ENCODE measurements at places on chromosomes 2 and 18.

- no peak for DNase-seq
Observed at GRCh38 chr18:48442761-48443160, 33.6 kb upstream of the ZBTB7C start.

- DNase-seq: no peak
Observed at GRCh38 chr2:170798996-170799395, 17.7 kb upstream of the GAD1 start.

DNA sequence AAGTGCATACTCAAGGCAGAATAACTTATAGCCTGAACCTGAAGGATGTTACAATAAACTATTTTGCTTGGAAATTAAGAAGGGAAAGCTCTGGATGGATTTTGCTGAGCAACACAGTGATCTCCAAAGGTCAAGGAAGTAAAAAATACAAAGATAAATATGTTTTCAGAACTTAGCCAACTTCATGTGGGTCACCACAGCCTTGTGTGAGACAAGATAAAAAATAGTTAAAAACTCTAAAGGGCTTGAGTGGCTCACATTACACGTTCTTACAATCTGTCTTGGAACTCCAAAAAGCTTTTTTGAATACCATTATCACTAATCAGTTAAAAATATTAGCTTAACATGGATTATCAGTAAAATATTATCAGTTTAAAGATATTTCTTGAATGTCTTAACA is 28.9 kb upstream of the MTX2 start:
- DNase-seq: no peak

DNA sequence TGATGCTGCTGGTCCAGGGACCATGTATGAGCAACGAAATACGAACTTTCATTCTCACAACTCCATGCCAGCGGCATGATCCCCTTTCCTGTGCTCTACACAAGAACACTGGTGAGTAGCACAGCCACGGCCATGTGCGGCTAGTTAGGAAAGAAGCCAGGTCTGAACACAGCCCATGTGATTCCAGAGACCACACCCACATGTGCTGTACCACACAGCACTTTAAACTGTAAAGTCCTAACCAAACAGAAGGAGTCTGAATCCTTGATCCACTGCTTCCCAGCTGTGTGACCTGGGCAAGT is 33.0 kb upstream of the ACAA2 start:
- DNase-seq: no peak

- no peak for DNase-seq
Observed at GRCh38 chr2:65504814-65505697, 72.7 kb upstream of the SPRED2 start.

GRCh38 chr2:206983161-206983859 is 44.0 kb downstream of the CPO start:
- DNase-seq: peak; percentile 25

DNA sequence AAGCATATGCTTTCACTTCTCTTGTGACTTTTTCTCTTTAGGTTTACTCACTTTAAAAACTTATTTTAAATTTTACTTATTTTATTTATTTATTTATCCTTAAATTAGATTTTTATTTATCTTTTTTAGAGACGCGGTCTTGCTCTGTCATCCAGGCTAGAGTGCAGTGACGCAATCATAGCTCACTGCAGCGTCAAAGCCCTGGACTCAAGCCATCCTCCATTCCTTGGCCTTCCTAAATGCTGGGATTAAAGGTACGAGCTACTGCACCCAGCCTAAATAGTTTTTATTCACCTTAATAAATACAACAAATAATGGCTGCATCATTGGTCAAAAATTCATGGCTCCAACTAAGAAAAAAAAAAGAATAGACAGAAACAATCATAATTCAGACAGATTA is 415.7 kb upstream of the FIGN start:
- DNase-seq: no peak

DNA sequence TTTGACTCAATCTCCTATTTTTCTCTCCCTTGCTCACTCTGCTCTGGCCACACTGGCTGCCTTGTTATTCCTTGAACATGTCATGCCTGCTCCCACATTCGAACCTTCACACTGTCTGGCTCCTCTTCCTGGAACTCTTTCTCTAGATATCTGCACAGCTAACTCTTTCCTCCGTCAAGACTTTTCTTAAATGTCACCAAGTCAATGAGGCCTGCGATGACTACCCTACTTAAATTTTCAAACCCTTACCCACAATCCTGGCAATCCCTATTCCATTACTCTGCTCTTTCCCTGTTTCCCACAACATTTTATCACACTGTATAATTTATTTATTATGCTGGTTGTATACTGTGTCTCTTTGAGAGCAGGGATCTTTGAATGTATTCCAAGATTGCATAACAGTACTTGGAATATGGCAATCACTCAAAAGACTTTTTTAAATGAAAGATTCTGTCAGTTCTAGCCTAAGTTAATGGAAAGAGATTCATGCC is 206.2 kb downstream of the SRBD1 start:
- DNase-seq: no peak

GRCh38 chr18:8951491-8951890 is 151.0 kb upstream of the NDUFV2 start:
- no peak for DNase-seq

DNA sequence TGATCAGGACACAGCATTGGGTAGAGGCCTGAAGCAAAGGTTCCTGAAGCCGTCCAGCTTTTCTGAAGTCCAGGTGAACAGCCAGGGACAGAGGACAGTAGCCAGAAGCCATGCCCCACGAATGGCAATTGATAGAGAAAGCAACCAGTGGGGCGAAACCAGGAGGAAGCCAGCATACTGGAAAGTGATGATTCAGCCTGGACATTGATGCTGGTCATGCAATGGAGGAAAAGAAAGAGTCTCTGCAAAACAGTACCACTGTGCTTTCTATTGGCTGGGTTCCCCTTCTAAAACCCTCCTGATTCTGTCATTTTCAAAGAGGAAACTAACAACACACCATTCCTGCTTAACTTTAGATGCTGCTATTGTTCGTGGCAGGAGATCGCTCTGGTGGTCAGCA is 221.4 kb upstream of the EPAS1 start:
- DNase-seq: no peak

- no peak for DNase-seq
Observed at GRCh38 chr2:24745825-24746224, 47.4 kb downstream of the PTRHD1 start.

DNA sequence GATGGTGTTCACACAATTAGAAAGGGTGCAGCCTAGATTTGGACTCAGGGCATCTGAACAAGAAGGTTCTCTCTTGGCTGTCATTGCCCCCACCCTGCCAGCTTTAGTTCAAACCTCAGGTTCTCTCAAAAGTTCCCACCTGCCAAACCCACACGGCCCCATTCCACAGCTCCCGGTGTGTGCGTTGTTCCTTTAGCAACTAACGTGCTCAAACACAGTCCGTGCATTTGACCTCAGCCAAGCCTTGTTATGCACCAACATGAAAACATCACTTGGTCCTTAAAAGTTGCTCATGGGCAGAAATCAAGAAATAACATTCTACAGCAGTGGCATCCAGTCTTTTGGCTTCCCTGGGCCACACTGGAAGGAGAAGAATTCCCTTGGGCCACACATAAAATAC is 32.0 kb downstream of the LOXHD1 start:
- DNase-seq: no peak

GRCh38 chr18:9619545-9619944 is 5.2 kb upstream of the PPP4R1 start:
- DNase-seq: no peak

DNA sequence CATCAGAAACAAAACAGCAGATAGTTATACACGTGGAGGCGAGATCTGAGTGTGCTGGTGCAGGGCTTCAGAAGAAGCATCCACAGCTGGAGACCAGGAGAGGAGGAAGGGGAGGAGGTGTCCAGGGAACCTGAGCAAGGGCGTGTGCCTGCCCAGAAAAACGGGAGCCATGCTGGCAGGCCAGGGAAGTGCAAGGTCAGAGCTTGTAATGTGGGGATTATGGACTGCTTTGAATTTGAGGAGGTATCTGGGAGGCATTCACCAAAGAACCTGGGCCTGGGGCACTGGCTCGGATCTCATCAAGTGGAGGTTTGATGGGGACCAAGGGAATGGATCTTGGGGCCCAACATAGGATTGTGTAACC is 12.6 kb downstream of the PSD4 start:
- DNase-seq: no peak

GRCh38 chr2:102461188-102461587 is 11.8 kb upstream of the SLC9A4 start:
- DNase-seq: no peak

DNA sequence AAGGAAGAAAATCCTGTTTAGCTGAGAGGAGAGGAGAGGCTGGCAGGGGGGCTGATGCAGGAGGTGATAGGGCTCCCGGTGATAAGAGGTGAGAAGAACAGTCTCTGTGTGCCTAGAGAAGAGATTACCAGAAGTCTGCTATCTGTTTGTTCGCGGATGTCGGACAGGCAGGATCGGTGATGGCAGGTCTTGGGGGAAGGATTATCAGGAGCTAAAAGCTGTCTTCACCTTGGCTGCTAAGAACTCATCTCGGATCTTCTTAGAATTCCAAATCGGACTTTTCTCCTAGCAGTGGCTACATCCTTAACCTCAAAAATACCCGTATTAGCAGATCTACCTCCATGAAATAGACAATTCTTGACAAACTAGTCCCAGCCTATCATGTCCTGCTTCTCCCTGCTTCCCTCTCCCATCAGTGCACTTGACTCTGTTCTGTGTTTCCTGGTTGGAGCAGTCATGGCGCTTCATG is 282.1 kb upstream of the TRIB2 start:
- no peak for DNase-seq

DNA sequence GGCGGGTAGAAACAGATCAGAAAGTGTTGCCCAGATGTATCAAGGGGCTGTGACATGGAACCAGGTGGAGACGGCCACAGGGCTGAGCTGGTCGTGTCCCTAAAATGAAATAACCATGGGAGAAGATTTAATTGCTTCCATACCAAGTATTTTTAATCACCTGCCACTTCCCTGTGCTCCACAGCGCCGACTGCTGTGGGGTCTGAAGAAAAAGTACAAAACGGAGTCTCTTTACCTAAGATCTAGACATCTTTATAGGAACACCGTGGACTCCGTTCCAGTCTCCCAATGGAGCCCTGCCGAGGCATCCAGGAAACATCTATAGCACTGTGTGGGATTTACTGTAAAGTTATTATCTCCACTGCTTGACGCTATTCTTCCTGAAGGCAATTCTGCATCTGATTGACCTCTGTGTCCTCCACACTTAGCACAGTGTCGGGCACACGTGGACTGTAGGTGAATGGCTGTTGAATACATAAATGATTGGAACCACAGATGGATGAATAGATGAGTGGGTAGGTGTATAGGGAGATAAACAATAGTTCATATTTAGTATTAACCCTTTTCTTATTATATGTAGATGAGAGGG is 21.6 kb upstream of the GYPC start:
- DNase-seq: peak; percentile 12

- no peak for DNase-seq
Observed at GRCh38 chr2:116717832-116718231, 1096.7 kb upstream of the DDX18 start.

DNA sequence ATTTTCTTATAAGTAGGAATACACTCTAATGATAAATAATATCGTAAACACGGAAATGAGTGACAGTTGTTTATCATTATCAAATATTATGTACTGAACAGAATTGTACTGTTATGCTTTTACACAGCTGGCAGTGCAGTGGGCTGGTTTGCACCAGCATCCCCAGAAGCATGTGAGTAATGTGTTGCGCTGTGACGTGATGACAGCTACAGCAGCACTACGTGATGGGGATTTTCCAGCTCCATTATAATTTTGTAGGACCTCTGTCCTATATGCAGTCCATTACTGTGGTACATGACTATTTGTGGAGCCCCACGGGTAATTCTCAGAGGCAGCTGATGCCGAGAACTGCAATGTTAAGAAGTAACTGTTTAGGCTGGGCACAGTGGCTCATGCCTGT is 77.3 kb upstream of the ATG16L1 start:
- DNase-seq: no peak

DNA sequence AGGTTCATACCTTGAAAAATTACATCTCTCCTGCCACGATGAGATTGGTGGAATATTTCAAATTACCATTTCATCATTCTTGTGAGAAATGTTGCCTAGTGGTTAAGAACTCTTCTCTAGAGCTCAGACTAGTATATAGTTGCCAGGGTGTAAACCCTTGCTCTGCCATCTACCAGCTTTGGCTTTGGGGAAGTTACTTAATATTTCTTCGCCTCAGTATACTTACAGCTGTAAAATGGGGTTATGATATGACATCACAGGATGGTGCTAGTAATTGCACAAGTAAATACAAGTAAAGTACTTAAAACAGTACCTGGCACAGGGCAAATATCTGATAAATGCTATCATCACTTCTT is 1.5 kb downstream of the SPOPL start:
- DNase-seq: no peak

DNA sequence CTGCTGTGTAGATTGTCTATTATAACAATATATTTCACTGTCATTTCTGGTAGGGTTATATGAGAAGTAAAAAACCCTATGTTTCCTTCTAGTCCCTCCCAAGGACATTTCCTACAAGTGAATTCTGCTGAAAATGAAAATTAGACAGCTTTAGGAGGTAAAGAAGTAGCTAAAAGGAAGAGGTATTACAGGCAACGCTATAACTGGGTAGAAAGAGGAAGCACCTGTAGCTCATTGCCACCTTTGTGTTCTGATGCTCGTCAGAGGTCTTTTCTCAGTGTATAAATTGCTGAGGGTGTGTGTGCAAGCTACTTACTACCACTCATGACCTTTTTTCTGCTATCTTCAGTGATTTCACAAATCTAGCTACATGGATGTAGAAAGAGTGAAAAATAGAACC is 1.4 kb downstream of the DNAJC10 start:
- DNase-seq: peak; percentile 52

DNA sequence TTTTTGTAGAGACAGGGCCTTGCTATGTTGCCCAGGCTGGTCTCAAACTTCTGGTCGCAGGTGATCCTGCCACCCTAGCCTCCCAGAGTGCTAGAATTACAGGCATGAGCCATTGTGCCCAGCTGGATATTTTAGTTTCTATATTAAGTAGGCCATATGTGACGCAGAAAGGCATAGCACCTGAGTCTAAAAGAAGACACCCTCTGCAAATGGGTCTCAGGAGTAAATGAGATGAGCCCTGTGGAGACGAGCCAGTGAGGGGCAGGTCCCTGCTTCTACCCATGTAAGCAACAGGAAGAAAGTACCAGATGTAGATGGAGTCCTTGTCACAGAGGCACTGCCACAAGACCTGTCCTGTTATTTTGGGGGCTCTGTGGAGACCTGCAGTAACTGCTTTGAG is 322.4 kb downstream of the PTPRM start:
- DNase-seq: no peak
